Mammary epithelial cell (primary cell): ENCODE measurements at places on chromosomes 16 and 17.
A peak's percentile ranks its signal among the peaks of the same experiment; 100 is the strongest.

DNA sequence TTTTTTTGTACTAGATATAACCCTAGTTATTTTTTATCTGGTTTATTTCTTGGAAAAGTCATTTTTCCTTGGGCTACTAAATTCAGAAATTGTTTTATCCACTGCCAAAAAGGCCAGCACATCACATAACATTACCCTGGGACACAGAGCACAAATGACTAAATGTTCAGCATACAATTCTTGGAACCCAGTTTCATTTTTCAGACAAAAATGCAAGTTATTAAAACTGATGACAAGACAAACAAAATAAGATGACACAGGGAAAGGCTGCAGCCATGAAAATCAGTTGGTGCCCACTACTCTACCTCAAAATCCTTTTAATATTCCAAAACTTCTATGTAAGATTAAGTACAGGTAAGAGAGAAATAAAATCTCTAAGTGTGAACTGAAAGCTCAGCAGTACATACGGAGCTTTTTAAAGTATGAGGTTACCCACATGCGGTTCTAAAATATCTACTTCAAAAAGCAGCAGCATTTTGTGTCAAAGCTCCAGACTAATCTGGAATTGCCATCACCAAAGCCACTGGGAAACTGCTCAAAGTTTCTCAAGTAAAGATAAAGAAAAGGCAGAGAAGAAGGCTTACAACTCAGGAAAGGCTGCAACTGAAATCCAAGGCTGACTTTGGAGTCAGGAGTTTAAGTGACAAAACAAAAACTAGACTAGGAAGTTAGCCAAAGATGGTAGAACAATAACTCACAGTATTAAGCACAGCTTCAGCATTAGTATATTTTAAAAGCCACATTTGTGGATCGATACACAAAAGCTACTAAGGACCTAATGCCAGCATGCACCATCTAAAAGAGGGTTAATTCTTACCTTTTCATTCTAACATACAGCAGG lies 41.4 kb downstream of the AP1G1 start:
- DNase-seq: no peak

- no peak for DNase-seq
Observed at GRCh38 chr17:31415004-31415454, 23.6 kb downstream of the RAB11FIP4 start.

GRCh38 chr16:35599429-35600160 lies 2140.2 kb downstream of the TP53TG3F start:
- DNase-seq: no peak

- no peak for DNase-seq
Observed at GRCh38 chr17:1095853-1096173, 84.0 kb downstream of the ABR start.

- DNase-seq: no peak
Observed at GRCh38 chr16:23499801-23500200, 10.5 kb downstream of the GGA2 start.

DNA sequence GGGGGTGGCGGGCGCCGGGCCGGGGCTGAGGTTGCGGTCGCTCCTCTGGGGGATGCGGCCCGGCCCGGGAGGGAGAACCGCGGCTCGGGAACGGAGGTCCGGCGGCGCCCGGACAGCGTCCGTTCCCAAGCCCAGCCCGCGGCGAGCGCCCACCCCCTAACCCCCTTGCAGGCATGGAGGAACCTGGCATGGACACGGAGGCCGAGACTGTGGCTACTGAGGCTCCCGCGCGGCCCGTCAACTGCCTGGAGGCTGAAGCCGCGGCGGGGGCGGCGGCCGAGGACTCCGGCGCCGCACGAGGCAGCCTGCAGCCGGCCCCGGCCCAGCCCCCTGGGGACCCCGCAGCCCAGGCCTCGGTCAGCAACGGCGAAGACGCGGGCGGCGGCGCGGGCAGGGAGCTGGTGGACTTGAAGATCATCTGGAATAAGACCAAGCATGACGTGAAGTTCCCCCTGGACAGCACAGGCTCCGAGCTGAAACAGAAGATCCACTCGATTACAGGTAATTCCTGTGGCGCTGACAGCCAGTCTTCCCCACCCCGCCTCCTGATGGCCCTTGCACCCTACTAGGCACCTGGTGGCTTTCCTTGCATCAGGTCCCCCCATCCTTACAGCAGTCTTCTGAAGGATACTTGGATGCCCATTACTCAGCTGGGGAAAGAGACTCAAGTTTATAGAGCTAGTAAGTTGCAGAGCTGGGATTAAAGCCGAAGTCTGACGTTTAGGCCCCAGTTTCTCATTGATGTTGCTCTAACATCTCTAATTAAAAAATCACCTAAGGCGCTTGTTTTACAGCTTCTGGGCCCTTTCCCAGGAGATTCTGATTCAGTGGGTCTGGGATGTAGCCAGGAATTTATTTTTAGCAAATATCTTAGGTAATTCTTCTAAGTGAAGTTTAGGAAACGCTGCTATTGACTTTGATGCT lies 514 bp downstream of the UBFD1 start:
- peak; percentile 32 for DNase-seq

DNA sequence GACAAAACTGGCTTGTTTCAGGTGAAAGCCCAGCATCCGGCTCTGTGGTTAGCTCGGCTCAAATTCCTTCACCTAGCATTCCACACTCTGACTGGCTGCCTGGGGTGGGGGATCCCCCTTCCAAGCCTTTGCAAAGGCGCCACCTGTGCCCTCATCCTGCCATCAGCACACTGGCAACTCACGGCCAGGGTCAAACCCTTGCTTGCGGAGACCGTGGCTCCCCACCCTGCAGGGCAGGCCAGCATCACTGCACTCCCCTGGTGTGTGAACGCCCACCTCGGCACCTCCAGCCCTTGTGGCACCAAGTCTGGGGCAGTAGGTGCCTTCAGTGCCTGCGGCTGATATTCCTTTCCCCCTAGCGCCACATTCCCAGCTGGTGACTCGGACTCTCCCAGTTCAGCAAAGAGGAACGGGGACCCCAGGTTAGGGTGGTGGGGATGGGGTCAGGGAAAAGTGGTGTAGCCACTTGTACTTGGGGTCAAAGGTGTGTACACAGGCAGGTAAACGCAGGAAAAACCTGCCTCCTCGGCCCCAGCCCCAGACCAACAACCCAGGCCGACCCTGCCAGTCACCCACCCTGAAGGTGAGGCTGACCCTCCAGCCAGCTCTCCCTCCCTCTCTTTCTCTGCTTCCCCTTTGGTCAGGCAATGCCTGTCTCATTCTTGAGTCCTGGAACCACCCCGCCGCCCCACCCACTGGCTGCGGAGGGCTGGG lies 1.1 kb downstream of the FLII start:
- DNase-seq: peak; percentile 78

DNA sequence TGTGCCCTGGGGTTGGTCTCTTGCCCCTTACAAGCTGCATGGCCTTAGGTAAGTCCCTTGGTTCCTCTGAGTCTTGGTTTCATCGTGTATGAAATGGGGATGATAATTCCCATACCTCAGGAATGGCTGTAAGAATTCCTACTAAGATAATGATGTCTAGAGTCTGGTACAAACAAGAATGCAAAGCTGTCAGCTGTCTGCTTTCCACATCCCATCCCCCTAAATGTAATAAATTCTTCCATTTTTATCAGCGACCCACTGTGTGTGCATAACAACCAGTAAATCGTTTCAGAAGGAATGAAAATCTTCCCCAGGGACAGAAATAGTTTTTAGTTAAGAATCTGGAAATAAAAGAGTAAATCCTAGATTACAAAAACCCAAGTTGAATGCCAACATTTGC lies 95.4 kb downstream of the CPPED1 start:
- no peak for DNase-seq

GRCh38 chr16:89322321-89323119 lies 105.0 kb downstream of the ZNF778 start:
- no peak for DNase-seq

DNA sequence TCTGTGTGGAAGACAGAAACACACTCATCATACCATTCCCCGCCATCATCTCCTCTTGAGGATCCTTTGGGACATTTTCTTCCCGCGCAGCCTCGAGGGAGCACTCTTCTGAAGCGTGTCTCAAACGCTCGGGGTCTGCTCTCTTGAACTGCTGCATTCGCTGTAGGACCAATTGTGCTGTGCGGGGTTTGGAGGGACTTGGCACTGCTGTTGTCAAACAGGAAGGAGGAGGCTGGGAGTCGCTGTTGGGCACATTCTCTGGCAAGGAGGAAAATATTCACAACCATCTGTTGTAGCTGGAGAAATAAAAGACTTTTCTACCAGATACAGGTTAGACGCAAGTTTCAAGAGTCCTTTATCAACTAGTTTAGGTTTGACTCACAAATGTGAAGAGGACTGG lies 5.0 kb downstream of the SLX4 start:
- no peak for DNase-seq

DNA sequence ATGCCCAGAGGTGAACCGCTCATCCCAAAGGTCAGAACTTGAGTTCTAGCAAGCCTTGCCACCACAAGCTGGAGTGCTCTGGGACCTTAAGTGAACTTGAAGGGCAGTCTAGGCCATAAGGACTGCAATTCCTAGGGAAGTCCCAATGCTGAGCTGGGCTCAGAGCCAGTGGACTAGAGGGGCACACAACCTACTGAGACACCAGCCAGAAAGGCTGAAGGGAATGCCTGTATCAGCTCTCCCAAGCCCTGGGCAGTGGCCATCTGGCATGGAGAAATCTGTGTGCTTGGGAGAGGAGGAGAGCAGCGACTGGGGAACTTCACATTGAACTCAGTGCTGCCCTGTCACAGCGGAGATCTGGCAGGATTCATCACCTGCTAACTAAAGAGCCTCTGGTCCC lies 201.3 kb downstream of the CEP112 start:
- DNase-seq: no peak

DNA sequence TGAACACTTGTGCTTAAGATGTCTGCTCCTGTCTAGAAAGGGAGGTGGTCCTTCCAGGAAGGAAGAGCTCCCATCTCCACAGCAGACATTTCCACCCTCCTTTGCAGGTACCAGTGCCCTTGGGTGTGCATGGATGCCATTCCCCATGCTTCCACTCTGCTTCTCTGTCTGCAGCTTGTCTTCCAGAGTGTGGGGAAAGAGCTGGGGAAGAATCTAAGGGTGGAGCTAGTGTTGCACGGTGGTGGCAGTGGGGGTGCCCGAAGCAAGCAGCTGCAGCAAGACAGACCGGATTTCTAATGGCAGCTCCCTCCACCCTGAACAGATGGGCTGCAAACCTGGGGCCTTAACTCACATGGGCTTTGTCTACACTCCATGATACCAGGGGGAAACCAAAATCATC lies 22.6 kb upstream of the HOXB13 start:
- DNase-seq: no peak

- DNase-seq: no peak
Observed at GRCh38 chr17:72258711-72259110, 137.9 kb downstream of the SOX9 start.

DNA sequence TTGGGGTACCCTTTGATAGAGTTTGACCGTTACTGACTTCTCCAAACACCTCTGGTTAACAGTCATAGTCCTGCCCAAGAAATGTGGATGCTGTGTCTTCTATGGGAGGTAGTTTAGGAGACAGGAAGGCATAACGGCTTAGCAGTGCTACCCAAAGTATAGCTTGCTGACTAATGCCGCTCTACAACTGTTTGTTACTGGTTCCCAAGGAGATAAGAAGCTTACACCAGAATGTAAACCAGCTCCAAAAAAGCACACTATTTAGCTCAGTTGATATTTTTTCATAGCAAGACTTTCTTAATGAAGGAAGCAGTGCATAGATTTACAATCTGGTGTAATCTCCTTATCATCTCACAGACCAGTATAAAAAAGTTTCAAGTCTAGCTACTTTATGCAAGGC lies 95.7 kb downstream of the HS3ST3B1 start:
- no peak for DNase-seq

- DNase-seq: no peak
Observed at GRCh38 chr17:36069136-36069535, 5.1 kb downstream of the CCL18 start.

DNA sequence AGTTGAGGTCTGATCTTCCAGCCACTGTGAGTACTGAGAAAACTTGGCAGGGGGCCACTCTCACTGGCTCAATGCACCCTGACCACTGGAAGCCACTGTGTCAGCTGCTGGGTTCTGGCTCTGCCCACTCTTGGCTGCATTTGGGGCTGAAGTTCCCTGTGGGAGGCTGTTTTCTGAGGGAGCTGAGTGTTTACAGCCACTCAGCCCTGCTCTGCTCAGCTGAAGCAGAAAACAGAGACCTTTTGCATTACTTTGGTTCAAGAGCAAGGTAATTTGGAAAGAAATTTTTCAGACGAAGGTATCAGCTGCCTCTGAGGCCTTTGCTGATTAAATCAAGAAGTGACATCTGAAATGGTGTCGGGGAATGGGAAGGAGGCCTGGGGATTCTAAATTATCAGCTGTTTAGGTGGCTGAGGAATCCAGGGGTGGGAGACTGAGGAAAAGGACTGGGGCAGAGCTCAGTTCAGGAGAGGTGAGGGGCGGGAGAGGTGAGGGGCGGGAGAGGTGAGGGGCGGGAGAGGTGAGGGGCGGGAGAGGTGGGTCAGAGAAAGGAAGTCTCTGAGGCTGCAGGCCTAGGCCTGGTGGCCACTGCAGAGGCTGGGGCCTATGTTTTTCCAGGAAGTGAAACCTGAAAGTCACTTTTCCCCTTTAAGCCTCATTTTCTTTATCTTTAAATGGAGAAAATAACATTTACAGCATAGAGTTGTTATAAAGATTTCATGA lies at the start of gene ACSM5:
ACSM5 (plus strand) TSS at position 137 of the 723 bp plus-strand sequence. CDS start 1,951 bp downstream, outside the sequence.
- no peak for DNase-seq

GRCh38 chr16:85862476-85863383 lies 36.2 kb upstream of the IRF8 start:
- DNase-seq: no peak

DNA sequence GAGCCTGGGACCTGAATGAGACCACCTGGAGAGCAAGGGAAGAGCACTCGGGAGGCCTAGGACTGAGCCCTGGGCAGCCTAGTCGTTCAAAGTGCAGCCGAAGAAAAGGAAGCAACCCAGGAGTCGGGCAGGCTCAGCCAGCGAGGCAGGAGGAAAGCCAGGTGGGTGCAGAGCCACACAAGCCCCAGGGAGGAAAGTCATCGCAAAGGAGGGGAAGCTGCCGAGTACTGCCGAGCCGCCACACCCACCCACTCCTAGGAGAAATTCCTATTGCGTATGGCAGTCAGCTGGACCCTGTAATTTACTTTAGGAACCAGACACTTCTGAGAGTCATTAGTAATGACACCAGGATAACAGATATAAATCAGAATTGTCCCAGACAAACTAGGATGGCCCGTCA lies 187.6 kb downstream of the KATNIP start:
- no peak for DNase-seq

GRCh38 chr16:67648764-67649407 lies 3.9 kb downstream of the CARMIL2 start:
- DNase-seq: no peak
